Keratinocyte (primary cell): ENCODE measurements at places on chromosomes 5 and 9. TPM values are rescaled to one million over a fixed set of nuclear protein-coding genes. Genes with fewer than 3 reads are reported as not detected.

Gene ADGRV1
- 0.03 to 0.28 TPM (median 0.05 TPM) in 3 replicates for polyA plus RNA-seq

Gene PDZD2
- 3.1 to 8.4 TPM (median 7.3 TPM) in 3 replicates for polyA plus RNA-seq

Gene GRXCR2
- 0.03 to 0.05 TPM in 2 of 3 replicates, not detected in the other for polyA plus RNA-seq

Gene KIF4B
- polyA plus RNA-seq, result not detected in 3 replicates

Gene HAVCR1
- polyA plus RNA-seq, result not detected in 3 replicates

Gene QSOX2
- 6.9 to 11.9 TPM (median 10.9 TPM) in 3 replicates for polyA plus RNA-seq

DNA sequence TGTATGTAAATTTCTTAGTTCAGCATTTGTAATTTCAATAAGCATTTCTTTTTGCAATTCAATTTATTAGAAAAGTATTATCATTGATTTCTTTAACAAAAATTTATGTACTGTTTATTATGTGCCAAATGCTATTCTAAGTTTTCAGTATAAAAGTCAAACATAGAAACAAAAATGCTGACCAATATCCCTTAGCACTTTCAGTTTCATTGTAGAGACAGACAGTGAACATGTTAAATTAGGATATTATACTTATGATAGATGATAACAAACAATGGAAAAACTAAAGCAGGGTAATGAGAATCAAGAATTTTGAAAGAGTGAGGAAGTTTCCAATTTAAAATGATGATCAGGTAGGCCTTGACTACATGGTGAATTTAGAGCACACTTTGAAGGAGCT is 1106.0 kb downstream of the TAF11L14 start:
- DNase-seq, result no peak
- no peaks in the 10 kb centered on the region for H3K4me1 ChIP-seq
- H3K36me3 ChIP-seq, result no peaks in the 10 kb centered on the region
- no peaks in the 10 kb centered on the region for H3K27me3 ChIP-seq
- H3K4me3 ChIP-seq, result no peak overlapping the region
- H3K27ac ChIP-seq, result no peak overlapping the region

DNA sequence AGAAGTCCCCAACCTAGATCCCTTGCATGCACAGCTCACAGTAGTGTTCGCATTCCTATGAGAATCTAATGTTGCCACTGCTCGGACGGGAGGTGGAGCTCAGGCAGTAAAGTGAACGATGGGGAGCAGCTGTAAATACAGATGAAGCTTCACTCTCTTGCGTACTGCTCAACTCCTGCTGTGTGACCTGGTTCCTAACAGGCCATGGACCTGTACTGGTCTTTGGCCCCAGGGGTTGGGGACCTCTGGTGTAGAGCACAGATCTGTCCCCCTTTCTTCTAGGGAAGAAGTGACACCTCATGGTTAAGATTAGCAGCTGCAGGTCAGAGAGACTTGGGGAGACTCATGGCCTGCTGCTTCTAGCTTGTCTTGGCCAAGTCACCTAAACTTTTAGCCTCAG is 7.1 kb downstream of the ARHGEF28 start:
- H3K4me1 ChIP-seq, result peaks cover 59% of the 10 kb centered on the region
- H3K4me3 ChIP-seq, result no peak overlapping the region

DNA sequence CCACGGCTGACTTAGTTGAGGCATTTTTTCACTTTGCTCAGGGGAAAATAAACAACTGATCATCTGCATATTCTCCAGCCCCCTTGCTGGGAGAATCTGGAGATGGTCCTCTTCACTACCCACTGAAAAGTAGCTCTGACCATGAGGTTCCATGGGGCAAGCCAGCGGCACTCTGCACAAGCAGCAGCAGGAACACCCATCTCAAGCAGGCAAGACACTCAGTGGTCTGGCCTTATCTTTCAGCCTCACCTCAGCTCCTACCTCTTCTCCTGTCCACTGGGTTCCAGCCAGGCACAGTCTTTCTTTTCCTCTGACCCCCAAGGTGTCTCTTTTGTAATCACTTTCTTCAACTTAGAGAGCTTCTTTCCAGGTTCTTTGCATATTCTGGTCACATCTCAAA is 280.8 kb upstream of the GRIA1 start:
- no peak overlapping the region for H3K4me3 ChIP-seq
- H3K27me3 ChIP-seq, result no peaks in the 10 kb centered on the region
- H3K36me3 ChIP-seq, result no peaks in the 10 kb centered on the region

DNA sequence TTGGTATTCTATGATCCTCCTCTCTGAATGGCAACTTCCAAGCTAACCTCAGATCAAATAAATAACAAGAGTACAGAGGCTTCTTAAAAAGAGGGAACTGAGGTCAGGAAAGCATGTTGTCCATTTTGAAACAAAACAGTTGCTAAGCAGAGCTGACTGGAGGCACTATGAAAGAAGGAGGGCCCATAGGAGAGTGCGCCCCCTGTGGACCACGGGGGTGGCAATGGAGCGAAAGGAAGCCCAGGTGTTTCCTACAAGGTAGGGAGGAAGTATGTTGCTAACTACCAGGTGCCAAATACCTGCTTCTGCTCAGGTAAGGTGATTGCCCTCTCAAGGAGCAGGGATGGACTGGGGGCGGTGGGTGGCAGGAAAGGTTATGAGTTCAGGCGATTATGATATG is 101.8 kb upstream of the MAST4 start:
- H3K27ac ChIP-seq, result no peak overlapping the region
- H3K27me3 ChIP-seq, result no peaks in the 10 kb centered on the region
- H3K4me1 ChIP-seq, result peaks cover 12% of the 10 kb centered on the region
- no peaks in the 10 kb centered on the region for H3K36me3 ChIP-seq
- DNase-seq, result no peak

- no peaks in the 10 kb centered on the region for H3K27me3 ChIP-seq
- no peak overlapping the region for H3K27ac ChIP-seq
- no peaks in the 10 kb centered on the region for H3K4me1 ChIP-seq
- H3K4me3 ChIP-seq, result no peak overlapping the region
These were observed 835.9 kb upstream of the ZNF608 start for GRCh38 chr5:125582352-125582751.

DNA sequence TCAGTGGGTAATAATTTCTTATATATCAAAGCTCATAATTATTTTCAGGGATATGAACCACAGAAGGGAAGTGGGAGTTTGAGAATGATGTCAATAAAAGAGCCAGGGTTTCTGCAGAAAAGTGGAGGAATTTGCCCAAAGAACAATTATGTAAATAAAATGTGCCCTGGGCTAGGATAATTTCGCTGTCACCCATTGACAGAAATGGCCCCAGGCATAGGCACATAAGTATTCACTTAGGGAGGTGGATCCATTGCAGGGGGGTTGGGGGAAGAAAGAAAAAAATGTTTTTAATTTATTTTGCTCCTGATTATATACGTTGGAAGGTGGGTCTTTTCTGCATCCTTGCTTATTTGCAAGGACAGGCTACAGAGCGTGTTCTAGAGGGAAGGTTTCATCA is 135.1 kb upstream of the IRX2 start:
- H3K27me3 ChIP-seq, result no peaks in the 10 kb centered on the region
- H3K4me3 ChIP-seq, result no peak overlapping the region
- H3K27ac ChIP-seq, result no peak overlapping the region
- H3K36me3 ChIP-seq, result no peaks in the 10 kb centered on the region
- no peaks in the 10 kb centered on the region for H3K4me1 ChIP-seq

DNA sequence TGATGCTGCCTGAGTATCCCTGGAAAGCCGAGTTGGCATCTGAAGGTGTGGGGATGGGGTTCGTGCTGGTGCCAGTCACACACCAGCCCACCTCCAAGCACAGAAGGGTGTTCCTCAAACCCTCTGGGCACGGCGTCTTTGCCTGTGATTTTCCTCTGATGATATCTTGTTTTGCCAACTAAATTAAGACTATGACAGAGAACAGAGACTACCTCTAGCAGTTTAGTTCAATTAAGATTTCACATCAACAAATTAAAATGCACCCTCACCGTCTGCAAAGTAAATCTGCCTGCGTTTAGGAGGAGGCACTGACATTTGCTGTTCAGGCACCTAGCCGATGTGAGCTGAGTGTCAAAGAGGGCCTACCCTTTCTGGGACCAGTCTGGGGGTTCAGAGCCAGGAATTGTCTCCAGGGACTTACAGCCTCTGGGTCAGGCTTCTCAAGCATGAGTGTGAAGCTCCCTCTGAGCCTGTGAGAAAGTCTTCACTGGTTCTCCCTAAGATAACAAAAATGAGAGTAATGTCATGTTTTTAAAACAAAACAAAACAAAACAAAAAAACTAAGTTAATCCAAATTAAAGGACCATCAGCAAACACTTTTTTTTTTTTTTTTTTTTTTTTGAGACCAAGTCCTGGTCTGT is 55.4 kb upstream of the CTNNA1 start:
- no peak overlapping the region for H3K27ac ChIP-seq
- no peaks in the 10 kb centered on the region for H3K36me3 ChIP-seq
- H3K4me1 ChIP-seq, result peaks cover 24% of the 10 kb centered on the region
- no peak overlapping the region for H3K4me3 ChIP-seq
- H3K27me3 ChIP-seq, result no peaks in the 10 kb centered on the region

DNA sequence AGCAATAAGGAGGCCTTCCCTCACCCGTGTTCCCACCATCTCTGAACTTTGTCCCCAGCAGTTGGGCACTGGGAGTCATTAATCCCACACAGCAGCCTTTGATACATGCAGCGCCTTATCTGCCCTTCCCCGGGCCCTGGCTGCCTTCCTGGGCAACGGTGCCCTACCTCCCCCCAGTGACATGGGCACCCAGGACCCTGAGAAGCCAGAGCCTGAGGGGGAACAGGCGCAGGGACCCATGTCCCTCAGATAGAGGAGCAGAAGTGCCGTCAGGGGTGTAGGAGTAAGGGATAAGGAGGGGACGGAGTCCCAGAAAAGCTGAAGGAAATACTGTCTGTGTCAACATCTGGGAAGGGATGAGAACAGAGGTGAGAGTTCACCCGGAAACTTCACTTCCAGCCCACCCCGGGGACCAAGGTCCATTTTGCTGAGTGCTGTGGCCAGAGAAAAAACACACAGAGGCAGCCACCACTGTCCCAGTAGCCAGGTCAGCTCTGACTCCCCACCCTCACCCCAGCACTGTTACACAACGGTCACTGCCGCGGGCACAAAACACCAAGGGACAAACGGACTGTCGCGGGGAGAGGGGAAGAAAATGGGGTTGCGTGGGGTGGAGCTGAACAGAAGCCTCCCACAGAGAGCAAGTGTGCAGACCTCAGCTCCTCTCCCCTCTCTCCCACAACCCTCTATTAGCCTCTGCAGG is 3.8 kb downstream of the PCDH1 start:
- DNase-seq, result no peak
- no peak overlapping the region for H3K4me3 ChIP-seq
- H3K27me3 ChIP-seq, result peaks cover 34% of the 10 kb centered on the region

DNA sequence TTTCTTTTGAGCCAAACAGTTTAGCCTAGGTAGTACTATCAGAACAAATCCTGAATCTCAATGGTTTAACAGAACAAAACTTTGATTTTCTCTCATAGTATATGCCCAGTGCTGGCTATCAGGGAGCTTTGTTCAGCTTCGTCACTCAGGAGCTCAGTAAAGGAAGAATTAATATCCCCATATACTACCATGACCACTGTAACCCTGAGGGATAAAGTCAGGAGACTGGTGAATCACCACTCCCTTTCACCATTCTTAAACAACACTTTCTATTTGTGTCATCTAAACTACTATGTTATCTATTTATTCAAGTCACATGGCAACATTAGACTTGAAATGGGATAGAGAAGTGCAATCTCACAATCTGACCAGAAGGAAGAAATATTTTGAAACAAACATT is 522.6 kb upstream of the COX7C start:
- H3K4me1 ChIP-seq, result no peaks in the 10 kb centered on the region
- no peak overlapping the region for H3K27ac ChIP-seq
- no peak for DNase-seq
- H3K4me3 ChIP-seq, result no peak overlapping the region
- no peaks in the 10 kb centered on the region for H3K36me3 ChIP-seq

- H3K27ac ChIP-seq, result no peak overlapping the region
These were observed 149.7 kb upstream of the SPRY4 start for GRCh38 chr5:142474431-142475094.

GRCh38 chr5:39076757-39077728 is 2.8 kb upstream of the RICTOR start:
- no peaks in the 10 kb centered on the region for H3K27me3 ChIP-seq
- H3K36me3 ChIP-seq, result no peaks in the 10 kb centered on the region
- no peak for DNase-seq
- peaks cover 18% of the 10 kb centered on the region for H3K4me1 ChIP-seq
- peak overlapping the region; percentile 68 for H3K27ac ChIP-seq
- H3K4me3 ChIP-seq, result peak overlapping the region; percentile 43

DNA sequence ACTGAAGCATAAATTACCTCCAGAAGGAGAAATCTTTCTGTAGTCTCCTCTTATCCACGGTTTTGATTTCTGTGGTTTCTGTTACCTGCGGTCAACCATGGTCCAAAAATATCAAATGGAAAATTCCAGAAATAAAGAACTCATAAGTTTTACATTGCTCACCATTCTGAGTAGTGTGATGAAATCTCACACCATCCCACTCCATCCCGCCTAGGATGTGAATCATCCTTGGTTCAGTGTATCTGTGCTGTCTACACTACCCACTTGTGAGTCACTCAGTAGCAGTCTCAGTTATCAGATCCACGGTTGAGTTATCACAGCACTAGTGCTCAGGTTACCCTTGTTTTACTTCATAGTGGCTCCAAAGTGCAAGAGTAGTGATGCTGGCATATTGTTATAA is 371.2 kb downstream of the NFIB start:
- no peak overlapping the region for H3K4me3 ChIP-seq
- peak; percentile 26 for DNase-seq
- peak overlapping the region; percentile 63 for H3K27ac ChIP-seq
- peaks cover 20% of the 10 kb centered on the region for H3K4me1 ChIP-seq

GRCh38 chr5:77181173-77181572 is 29.3 kb upstream of the PDE8B start:
- H3K27ac ChIP-seq, result no peak overlapping the region
- no peak for DNase-seq
- H3K4me3 ChIP-seq, result no peak overlapping the region
- H3K4me1 ChIP-seq, result no peaks in the 10 kb centered on the region
- no peaks in the 10 kb centered on the region for H3K36me3 ChIP-seq

DNA sequence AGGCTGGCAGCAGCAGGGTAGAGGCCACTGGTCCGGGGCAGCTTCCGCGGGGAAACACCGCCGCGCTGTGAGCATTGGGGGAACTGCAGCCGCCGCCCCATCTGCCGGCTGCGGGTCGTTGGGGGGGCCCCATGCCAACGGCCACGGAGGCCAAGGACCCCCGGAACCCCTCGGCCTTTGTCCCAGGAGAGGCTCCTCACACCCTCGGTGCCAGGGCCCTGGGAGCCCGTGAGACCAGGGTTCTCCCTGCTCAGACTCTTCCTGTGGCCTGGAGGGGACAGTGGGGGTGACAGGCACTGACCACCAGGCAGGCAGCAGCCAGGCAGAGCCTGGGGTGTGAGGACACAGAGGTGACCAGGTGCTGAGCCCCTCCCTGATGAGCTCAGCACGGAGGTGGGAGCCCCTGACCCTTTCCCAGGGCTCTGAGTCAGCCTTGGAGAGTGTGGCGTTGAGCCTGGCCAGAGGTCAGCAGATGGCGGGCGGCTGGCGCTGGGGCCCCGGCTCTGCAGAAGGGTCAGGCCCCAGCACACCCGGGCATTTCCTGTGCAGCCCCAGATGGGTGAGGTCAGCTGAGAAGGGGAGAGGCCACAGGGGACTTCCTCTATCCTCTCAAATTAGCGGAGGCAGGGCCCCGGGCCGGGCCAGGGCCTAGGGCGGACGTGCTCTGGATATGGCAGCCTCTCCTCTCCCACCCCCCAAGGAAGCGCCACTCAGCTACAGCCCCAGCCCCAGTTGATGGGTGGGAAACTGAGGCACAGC is 17.9 kb upstream of the EGFL7 start:
- peaks cover 46% of the 10 kb centered on the region for H3K27me3 ChIP-seq
- no peak for DNase-seq
- peaks cover 6% of the 10 kb centered on the region for H3K4me1 ChIP-seq
- H3K27ac ChIP-seq, result no peak overlapping the region
